Activated CD4-positive, alpha-beta T cell treated with anti-CD3 and anti-CD28 coated beads, Interleukin-2, amount 50 U/mL, for 4 hours (primary cell): ENCODE measurements at places on chromosomes 2 and 18.

- DNase-seq = no peak
These were observed 85.6 kb downstream of the INPP5D start for GRCh38 chr2:233145726-233146125.

- DNase-seq = no peak
These were observed 393.9 kb downstream of the LRRTM1 start for GRCh38 chr2:79910643-79911042.

GRCh38 chr2:233389601-233390125, 35.4 kb downstream of the DGKD start:
- DNase-seq = no peak

- no peak for DNase-seq
These were observed 2.3 kb upstream of the PLCD4 start for GRCh38 chr2:218605432-218605831.

GRCh38 chr2:46246790-46247189, 50.4 kb upstream of the EPAS1 start:
- no peak for DNase-seq

- DNase-seq = no peak
These were observed 114.1 kb downstream of the EPB41L3 start for GRCh38 chr18:5429681-5430080.

DNA sequence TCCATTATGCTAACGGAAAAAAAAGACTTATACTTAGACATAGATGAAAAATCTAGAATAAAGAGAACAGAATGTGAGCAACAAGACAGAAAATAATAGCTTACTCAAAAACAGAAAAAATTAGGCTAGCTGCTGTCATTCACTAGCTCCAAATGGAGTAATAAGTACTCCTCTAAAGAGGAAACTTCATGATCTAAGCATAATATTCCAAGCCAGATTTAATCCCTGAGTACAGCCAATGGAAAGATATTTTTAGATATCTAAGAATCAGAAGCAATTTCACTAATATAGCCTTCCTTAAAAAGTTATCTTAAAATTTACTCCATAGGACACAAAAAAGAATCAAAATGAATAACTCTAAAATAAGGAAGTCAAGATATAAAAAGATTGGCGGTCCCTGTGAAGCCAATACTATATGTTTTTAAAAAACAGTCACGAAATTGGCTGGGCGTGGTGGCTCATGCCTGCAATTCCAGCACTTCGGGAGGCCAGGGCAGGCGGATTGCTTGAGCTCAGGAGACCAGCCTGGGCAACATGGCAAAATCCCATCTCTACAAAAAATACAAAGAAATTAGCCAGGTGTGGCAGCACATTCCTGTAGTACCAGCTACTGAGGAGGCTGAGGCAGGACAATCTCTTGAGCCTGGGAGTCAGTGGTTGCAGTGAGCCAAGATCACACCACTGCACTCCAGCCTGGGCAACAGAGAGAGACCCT, 123.2 kb upstream of the BCL2L11 start:
- no peak for DNase-seq

- DNase-seq = no peak
These were observed 30.6 kb downstream of the CHCHD5 start for GRCh38 chr2:112615051-112615450.

GRCh38 chr18:64219517-64219916, 70.6 kb upstream of the LINC00305 start:
- no peak for DNase-seq

GRCh38 chr2:140158259-140158658, 1378.1 kb upstream of the NXPH2 start:
- no peak for DNase-seq

- no peak for DNase-seq
These were observed 164.5 kb downstream of the PMAIP1 start for GRCh38 chr18:60064271-60064670.

- no peak for DNase-seq
These were observed 18.6 kb upstream of the NCOA1 start for GRCh38 chr2:24472416-24472815.

DNA sequence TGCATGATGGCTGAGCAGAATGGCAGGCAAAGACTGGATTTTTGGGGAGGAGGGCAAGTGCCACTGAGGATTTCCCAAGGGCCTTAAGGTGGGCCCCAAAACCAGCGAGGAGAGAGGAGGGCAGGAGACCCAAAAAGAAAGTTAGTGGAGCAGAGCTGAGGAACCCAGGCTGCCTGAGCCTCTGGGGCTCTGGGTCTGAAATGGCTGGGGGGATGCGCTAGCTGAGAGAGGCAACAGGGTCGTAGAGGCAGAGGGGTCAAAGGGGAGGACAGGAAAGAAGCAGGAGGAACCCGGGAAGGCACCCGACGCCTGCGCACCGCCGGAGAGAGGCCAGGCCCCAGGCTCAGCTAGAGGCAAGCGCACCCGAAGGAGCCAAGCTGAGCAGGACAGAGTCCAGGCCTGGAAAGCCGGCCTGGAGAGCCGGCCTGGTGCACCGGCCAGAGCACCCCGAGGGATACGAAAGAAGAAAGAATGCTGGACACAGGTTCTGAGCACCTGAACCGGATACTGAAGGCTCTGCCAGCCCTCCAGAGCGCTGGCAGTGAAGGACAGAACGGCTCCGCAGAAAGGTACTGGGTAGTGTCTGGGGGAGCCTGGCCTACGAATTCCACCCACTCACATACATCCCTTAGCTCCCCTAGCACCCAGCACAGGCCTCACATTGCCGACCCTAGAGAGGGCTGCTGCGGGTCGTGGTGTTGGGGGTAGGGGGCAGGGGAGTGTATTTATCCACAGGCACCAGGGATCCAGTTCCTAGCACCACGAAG, 39.5 kb upstream of the ATP6V1B1 start:
- no peak for DNase-seq

- DNase-seq = no peak
These were observed 37.6 kb downstream of the LMAN2L start for GRCh38 chr2:96702098-96702785.

DNA sequence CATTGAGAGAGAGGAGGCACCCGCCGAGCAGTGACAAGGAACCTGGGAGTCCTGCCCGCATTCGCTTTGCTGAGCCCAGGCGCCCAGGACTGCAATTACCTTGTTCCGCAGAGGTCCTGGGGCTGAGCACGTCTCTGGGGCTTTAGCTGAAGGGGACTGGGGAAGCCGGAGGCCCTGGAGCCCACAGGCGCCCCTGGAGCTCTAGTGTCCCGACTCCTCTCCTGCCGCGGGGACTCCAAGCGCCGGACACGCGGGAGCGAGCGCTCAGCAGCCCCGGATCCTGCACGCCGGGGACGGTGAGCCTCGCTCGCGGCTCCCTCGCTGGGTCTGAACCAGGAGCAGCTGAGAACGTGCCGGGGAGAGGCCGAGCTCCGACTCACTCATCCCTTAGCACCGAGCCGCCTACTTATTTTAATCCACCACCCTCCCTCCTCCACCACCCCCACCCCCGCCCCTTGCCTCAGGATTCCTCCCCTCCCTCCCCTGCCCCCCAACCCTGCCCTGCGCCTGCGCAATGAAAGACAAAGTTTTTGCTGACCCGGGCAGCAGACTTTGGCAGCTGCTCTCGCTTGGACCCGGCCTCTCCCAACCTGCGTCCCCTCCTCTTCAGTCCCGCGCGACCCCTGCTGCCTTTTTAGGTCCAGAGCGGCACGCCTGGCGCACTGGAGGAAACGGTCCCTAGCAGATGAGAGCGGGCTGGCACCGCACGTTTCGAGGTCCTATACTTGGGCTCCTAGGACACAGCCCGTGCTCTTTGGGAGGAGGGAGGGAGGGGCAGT, at the start of gene OSR1:
Gene OSR1, minus strand, starts transcription at position 382 of the 779 bp plus-strand sequence. CDS start 4,818 bp downstream, outside the sequence.
- no peak for DNase-seq

DNA sequence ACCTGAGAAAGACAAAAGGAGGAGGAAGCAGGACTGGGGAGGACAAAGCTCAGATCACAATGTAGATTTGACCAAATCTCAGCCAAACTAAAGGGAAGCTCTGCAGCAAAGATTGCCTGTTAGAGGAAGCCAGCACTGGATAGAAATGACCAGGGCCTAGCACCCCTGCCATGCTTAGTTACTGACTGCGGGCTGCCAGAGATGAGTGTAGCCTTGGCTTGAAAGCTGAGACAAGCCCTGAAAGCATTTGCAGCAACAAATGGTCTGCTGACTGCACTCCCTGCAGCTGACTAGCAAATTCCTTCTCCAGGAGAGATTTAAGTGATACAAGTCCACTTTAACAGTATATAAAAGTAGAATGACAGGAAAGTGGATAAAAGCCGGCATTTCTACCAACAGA, 140.9 kb upstream of the CRIM1 start:
- DNase-seq = no peak

- DNase-seq = no peak
These were observed 41.0 kb downstream of the CEP192 start for GRCh38 chr18:13032173-13032572.

- DNase-seq = no peak
These were observed 180.3 kb downstream of the ZBTB7C start for GRCh38 chr18:48228841-48229240.

DNA sequence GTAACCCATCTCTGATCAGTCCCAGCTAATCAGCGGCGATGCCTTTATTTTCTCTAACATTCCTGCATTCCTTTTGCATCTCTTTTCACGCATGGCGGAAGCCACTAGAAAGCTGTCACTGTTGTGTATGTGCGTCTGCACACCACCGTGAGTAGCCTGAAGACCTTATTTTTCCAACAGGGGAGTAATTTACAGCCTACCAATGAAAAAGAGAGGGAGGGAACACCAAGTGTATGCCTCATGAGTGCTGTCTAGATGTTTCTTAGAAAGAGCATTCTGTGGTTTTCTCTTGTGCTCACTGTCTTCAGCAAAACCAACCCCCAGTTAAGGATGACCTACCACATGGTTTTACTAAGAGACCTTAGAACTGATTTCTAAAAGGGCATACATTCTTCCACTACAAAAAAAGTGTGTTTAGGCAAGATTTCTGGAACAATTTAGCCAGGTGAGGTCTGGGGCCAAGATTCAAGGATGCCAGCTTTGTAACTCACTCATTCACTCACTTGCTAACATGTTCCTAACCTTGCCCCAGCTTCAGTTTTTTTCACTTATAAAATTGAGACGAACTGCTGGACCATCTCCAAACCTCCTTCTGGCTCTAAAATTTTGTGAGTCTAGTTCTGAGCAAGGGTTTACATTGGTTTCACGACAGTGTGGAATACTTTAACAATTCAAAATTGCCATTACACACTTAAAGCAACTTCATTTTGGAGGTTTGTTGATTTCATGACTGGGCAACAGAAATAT, 51.4 kb downstream of the BCL2 start:
- peak; percentile 7 for DNase-seq

GRCh38 chr2:7860693-7861092, 821.2 kb upstream of the ID2 start:
- no peak for DNase-seq

DNA sequence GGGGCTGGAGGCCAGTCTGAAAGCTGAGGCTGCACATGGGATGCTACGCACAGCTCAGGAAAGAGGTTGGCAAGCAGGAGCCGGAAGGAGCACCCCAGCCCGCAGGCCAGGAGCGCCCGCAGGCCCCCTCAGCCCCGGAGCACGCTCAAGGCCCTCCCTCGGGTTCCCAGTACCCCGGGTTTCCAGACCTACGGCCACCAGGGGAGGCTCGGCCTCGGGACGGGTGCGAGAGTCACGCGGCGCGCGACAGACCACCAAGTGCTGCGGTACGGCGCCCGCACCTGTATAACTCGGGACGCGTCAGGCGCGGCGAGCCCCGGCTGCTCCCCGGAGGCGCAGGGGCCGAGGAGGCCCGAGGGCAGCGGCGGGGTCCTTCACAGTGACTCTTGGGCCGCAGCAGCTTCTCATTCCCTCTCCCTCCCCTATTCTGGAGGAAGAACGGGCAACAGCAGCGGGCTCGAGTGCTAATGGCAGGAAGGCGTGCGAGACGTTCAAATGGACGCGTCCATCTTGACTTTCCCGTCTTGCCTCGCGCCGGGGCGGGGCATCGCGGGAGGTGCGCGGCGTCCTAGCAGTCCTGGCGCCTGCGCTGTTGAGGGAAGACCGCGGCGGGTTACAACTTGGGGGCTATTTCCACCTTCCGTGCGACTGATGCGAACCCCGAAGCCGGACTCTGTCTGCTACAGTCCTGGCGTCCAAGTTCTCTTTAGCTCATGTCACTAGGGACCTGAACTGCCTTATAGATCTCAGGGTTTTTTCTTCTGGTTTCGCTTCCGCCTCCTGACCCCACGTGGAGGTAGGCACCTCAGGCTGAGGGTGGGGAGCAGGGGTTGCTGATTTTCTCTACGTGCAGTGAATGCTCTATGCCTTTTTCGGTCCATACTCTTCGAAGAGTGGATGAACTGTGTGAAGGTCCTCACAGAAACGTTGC, at the start of gene ANAPC1:
Gene ANAPC1, minus strand, starts transcription at position 533 of the 931 bp plus-strand sequence. CDS start 3,368 bp downstream, outside the sequence.
- DNase-seq = peak; percentile 82

DNA sequence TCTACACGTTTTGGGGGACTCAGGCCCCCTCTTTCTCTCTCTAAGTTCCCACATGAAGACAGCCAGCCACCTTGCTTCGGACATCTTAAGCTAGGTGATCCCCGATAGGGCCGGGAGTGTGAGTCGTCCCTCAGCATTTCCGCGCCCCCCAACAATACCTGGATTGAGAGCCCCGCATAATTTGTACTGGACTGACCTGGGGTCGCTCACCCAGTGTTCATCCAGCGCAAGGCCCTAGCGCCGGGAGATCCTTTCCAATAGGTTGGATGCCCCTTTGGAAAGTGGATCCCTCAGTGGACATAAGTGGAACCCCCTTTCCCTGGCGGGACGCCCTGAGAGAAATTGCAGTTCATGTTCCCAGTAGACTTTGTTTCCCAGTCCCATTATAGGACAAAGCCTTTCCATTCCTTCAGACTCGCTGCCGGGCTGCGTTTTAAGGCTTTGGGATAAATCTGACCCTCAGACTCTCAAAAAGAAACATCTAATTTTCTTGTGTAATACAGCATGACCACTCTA, 77.8 kb upstream of the KCNH7 start:
- no peak for DNase-seq

DNA sequence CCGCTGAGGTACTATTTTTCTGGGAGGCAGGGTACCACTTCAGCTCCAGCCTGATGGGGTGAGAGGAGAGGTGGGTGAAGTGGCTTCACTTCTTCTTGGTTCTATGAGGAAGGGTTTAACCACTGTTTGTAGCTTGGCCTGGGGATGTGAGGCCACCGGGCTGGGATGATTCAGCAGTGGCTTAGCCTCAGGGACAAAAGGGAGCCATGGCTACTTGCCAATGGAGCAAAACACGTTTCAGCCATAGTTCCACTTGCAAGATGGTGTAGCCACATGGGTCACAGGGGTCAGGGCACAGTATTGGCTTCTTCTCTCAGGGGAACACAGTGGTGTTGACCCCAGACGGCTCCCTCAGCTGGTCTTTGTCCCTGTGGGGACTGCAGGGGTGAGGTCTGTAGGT, 14.9 kb downstream of the ZDBF2 start:
- DNase-seq = no peak

DNA sequence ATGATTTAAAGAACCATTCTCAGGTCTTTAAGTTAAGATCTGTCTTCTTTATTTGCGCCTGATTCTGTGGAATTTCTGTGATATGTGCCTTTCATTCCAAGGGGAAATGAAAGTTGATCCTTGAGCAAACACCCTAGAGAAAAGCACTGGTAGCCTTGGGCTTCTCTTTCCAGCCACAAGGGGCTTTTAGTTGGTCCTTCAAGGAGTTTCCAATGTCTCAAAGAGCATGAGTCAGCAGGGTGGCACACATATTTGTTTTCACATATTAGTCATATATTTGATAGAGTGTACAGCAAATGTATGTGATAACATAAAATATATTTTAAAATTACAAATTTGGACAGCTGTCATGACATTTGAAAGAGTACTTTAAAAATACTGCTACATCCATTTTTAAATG, 339.5 kb downstream of the TXNL1 start:
- no peak for DNase-seq

GRCh38 chr18:45825258-45826044, at the start of gene SIGLEC15:
TSS of gene SIGLEC15 (plus strand) at chr18:45825675. CDS start at chr18:45825729, 54 bp downstream.
- DNase-seq = no peak
